NCI-H1092 (cell line): ENCODE measurements at places on chromosomes 3 and 15.
A peak's percentile ranks its signal among the peaks of the same experiment; 100 is the strongest.

DNA sequence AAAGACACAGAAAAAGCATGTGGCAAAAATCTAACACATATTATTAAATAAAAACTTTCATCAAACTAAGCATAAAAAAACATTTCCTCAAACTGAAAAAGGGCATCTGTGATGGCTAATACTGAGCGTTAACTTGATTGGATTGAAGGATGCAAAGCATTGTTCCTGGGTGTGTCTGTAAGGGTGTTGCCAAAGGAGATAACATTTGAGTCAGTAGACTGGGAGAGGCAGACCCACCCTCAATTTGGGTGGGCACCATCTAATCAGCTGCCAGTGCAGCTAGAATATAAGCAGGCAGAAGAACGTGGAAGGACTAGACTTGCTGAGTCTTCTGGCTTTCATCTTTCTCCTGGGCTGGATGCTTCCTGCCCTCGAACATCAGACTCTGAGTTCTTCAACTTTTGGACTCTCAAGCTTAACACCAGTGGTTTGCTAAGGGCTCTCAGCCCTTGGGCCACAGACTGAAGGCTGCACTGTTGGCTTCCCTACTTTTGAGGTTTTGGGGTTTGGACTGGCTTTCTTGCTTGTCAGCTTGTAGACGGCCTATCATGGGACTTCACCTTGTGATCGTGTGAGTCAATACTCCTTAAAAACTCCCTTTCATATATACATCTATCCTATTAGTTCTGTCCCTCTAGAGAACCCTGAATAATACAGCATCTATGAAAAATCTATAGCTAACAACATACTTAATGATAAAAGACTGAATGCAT is 45.4 kb downstream of the DAZL start:
- DNase-seq: no peak

DNA sequence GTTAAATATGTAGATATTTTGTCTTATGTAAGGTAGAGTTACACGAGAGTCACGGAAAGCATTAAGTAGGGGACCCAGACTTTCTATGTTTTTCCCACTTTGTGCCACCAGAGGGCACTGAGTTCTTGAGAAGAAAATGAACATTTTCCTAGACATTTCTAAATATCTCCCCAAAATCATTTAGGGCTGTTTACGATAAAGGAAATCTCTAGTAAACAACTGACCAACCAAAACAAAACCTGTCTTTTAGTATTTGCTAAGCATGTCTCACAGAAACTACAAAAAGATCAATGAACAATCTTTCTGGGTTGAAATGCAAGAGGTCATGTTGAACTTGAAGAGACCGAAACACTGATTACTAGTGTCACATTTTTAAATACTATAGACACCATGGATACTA is 16.1 kb downstream of the POU1F1 start:
- peak; percentile 2 for DNase-seq

DNA sequence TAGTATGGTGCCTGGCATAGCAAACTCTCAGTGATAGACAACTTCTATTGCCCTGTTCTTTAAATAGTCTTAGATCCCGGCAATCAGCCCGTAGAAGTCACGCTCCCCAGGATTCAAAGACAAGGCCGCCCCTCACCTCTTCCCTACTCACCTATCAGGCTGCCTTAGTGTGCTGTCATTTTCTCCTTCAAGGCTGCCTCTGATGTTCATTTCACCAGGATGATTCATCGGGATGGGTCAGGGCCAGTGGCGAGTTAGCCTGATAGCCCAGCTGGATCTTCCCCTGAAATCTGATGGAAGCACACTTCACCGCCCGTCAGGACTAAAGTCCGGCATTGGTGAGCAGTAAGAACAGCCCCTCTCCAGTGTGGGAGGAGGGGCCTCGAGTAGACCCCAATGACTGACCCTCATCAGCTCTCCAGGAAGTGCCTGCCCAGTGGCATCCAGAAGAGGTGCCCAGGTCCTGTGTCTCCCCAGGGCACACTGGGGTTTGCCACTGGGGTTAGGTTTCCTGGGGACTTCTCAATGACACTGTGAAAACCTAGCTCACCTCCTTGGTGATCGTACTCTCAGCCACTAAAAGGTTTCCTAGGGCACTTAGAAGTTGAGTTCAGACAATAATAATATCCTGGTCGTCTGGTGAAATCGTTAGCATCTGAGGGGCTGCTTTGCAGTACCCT is 37.5 kb downstream of the TPM1 start:
- DNase-seq: no peak

DNA sequence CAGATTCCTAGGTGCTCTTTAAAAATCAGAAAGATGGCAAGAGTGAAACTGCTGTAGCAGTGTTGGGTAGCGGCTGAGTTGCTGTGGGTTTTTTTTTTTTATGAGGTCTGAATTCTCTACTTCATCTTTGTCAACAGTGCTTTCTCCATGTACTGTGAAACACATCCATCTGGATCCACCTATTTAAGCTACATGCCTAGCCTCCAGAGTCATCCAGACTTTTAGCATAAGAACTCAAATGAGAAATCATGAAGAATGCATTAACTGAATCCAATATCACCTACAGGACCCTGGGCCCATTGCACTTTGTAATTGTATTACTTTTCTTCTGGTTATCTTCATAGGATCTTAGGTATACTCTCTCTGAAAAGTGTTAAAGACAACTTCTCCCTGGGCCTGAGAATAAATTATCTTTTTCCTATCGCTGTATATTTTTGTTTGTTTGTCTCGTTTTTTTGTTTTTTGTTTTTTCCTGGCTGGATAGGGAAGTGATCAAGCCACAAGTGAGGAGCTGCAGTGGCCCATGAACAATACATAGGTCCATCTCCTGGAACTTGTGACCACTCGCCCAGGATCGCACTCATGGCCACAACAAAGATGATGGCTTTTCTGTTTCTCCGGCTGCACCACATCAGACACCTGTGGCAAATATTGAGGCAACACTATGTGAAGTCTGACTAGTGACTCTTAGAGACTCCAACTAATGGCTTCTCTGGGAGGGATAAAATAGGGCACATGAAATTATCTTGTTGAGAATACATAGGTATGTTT is 609.9 kb upstream of the AGTR1 start:
- DNase-seq: no peak

GRCh38 chr15:92677999-92678398 is 22.4 kb upstream of the FAM174B start:
- no peak for DNase-seq

GRCh38 chr3:142263112-142263511 is 37.7 kb upstream of the GK5 start:
- DNase-seq: no peak

GRCh38 chr3:122112754-122113153 is 57.6 kb downstream of the CD86 start:
- no peak for DNase-seq

DNA sequence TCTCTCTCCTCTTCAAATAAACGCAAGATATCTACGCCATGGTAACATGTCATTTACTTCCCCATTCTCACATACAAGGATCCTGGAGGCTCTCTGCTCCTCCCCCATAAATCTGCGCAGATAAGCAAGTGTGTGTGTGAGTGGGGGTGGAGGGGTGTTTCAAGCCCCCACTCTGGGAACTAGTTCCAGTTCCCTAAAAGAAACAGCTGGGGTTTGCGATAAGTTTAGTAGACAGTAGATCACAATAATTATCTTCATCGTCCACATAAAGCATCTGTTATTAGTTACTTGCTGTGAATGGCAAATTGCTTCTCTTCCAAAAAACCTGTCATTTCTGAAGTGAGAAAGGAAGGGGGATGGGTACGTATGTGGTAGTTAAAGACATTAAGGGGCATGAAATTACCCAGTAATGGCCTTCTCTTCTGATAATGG is 79.8 kb downstream of the RBPMS2 start:
- DNase-seq: no peak

DNA sequence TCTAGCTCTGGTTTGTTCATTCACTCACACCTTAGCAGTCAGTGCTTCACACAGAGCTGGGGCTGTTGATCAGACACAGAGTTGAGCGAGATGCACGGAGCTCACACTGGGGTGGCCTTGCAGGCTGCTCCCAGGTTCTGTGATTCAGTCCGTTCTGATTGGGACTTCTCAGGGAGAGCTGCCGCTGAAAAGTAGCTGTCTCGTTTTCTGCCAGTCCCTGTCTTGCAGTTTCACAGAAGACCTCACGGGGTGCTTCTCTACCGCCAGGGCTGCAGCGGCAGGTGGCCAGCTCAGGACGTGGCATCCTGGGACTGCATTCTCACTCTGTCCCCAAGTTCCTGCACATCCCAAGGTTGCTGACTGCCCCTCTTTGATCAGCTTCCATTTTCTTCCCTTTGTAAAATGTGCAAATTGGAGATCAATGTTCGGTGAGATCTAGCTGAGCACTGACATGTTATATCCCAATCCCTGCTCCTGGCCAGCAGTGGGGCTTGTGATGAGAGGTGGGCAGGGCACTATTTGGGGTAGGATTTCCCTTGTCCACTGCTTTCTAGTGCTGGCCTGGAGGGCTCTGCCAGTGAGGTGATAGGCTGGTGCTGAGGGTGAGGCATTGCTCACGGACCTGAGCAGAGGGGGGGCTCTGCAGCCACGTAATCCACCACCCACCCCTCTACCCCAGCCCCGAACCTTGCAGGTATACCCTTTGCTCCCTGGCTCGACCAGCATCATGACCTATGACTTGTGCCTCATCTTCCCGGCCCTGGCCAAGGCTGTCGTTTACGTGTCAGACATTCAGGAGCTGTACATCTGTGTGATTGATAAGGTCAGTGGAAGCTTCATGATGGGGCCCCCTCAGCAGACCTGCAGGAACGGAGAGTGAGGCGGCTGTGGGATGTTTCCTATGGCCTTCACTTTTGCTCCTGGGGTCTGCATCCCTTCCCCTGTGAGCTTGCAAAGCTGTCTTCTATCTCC is 5.3 kb upstream of the TXNRD3 start:
- no peak for DNase-seq

- no peak for DNase-seq
Observed at GRCh38 chr3:74390121-74390877, 224.2 kb downstream of the CNTN3 start.

DNA sequence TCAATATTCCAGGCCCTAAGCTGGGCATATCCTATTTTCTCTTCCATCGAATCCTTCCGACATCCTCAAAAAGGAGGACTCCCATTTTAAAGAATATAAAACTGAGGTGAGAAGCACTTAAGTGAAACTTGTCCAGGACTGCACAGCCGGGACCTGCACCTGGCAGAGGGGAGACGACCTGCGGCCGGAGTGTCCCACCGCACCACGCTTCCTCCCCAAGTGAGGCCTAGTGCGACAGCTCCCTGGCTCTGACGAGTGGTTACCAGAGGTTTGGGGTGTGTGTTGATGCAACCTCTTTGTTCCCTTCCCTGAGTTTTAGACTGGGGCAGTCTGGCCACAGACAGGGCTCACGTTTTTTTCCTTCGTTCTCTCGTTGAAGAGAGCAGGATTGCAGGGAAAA is 24.9 kb upstream of the ATP2B2 start:
- DNase-seq: no peak

DNA sequence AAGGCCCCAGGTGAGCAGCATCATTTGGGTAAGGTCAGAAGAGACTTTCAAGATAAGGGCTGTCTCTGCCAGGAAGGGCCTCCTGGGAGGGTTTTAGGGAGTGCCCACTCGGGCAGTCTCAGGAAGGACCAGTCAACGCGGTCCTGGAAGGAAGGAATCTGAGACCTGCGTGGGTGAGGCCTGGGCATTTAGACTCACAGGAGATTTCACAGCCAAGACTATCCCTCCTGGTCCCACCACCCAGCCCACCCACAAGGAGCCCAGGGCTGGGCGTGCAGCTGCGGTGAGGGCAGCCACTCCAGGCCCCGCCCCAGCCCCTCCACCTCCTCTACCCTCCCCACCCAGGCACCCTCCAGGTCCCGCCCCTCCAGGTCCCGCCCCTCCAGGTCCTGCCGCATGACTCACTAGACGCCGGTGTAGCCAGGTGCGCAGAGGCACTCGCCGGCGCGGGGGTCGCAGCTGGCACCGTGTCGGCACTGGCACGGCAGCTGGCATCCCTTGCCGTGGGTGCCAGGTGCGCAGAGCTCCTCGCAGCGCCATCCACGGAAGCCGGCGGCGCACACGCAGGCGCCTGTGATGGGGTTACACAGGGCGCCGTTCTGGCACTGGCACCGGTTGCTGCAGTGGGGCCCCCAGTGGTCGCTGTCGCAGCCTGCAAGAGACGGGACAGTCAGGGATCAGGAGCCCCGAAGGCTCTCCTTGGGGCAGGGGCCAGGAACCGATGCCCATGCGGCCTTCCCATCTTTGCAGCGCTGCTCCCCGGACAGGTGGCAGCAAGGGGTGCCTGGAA is 112.7 kb downstream of the RAB11A start:
- DNase-seq: no peak

DNA sequence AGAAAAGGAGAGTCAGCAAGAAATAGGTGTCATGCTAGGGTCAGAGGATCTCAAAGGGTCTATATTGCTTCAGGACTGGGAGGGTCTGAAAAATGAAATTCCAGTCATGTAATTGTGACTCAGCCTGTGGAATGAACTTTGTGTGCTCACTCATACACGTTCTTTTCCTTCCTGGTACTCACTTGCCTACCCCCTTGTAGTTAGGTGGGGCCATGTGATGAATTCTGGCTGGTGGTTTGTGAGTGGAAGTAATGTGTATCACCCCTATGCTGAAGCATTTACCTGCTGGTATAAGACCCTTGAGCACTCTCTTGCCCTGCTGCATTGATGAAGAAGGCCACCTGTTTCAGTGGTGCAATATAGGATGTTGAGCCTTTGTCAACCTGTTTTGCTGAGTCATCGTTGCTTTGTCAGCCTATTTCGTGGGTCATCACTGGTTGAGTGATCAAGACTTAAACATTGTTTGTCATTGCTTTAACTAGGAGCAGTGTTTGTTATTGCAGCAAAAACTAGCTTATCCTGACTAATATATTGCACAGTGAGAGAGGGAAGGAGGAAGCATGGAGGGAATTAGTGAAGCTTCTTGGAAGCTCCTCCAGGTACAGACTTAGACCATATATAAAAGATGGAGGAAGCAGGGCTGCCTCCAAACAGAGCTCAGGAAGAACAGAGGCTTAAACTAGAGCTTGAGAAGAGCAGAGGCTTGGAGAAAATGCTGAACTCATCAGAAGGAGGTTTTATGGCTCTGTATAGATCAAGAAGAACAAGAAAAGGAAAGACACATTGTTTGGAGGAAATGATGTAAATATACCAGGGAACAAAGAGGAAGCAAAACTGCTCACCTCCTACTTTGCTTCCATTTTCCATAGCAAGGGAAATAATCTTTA is 28.9 kb downstream of the TLNRD1 start:
- DNase-seq: no peak

DNA sequence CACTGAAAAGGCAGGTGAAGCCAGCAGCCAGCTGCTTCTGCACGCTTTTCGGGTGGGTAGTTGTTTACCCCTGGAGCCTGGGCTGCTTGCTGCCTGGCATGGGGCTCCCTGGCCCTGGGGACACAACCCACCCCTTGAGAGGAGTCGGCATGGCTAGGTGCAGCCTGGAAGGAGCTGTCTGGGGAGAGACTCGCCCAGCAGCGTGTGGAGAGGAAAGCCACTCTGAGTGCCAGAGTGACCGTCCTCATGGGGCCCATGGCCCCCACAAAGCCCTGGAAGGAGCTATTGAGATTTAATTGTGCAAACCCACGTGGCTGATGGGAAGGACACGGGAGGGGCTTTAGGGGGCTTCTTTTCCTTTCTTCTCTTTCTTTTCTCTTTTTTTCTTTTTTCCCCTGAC is 137.5 kb downstream of the OPA1 start:
- DNase-seq: peak; percentile 28

- no peak for DNase-seq
Observed at GRCh38 chr3:194139071-194139813, 3.3 kb downstream of the HES1 start.
